A549 treated with CpdA at 1 μM for 4 hours (cell line): ENCODE measurements at places on chromosomes 2 and 18. TPM values are rescaled to one million over a fixed set of nuclear protein-coding genes. Genes with fewer than 3 reads are reported as not detected.

Gene SCYGR4
- 0.09 TPM in 1 of 5 replicates, not detected in the others for total RNA-seq

Gene M1AP
- total RNA-seq = not detected in 5 replicates

Gene RAB27B
- 13.2 to 20.1 TPM (median 14.3 TPM) in 5 replicates for total RNA-seq

Gene CXCR1
- not detected in 5 replicates for total RNA-seq

Gene EFR3B
- total RNA-seq = 13.5 to 17.6 TPM (median 14.6 TPM) in 5 replicates

Gene CNTNAP5
- not detected in 5 replicates for total RNA-seq

Gene MRPL33
- total RNA-seq = 292 to 519 TPM (median 317 TPM) in 5 replicates

Gene YIPF4
- total RNA-seq = 45.6 to 57.7 TPM (median 53.7 TPM) in 5 replicates

Gene TCF7L1
- 5.9 to 9.0 TPM (median 7.8 TPM) in 5 replicates for total RNA-seq
